ENCODE measurements at places on chromosomes 16 and 17. TPM values are rescaled to one million over a fixed set of nuclear protein-coding genes. Genes with fewer than 3 reads are reported as not detected.

The TBC1D3I gene
- total RNA-seq, result 1.2 TPM

GRCh38 chr16:79278506-79278905, 322.0 kb downstream of the MAF start:
- DNase-seq, result no peak

- no peak for DNase-seq
Measured at GRCh38 chr16:15607700-15608396, 35.1 kb downstream of the MARF1 start.

DNA sequence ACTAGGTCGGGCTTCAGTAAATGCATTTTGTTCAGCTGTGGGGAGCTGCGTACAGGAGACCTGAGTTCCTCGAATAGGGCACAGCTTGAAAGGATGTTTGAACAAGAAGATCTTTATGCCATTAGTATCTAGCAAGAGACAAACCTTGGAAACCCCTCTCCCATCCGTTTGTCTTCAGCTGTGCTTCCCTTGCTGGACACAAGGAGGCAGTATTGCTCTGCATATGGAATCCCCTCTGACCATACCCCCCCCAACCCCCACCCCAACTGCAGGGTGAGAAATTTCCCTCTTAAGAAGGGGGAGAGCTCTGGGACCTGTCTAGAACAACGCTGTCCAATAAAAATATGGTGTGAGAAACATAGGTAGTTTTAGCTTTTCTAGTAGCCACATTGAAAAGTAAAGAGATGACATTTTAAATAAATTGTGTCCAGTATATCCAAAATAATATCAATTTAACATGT, 1.6 kb downstream of the MRM1 start:
- DNase-seq, result peak; percentile 26

GRCh38 chr17:65557349-65558310, 3.8 kb downstream of the AXIN2 start:
- DNase-seq, result no peak

DNA sequence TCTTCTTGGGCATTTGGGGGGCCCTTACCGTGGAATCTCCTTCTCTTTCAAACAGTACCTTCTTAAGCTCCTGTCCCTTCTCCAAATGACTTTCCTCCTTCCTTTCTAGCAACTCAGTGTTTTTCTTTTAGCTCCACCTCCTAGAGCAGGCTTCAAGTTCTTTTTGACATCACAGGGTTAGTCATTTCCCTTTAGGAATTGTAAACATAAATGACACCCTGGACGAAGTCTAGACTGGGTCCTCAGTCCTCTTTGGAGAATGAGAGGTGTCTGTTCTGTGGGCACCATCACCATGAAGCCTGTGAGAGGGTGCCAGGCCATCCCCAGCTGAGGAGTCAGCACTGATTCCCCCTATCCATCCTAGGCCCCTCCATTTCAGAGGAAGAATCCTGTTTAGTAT, 94.7 kb downstream of the SALL1 start:
- DNase-seq, result no peak

The ZC3H7A gene
- 58.6 TPM for total RNA-seq

DNA sequence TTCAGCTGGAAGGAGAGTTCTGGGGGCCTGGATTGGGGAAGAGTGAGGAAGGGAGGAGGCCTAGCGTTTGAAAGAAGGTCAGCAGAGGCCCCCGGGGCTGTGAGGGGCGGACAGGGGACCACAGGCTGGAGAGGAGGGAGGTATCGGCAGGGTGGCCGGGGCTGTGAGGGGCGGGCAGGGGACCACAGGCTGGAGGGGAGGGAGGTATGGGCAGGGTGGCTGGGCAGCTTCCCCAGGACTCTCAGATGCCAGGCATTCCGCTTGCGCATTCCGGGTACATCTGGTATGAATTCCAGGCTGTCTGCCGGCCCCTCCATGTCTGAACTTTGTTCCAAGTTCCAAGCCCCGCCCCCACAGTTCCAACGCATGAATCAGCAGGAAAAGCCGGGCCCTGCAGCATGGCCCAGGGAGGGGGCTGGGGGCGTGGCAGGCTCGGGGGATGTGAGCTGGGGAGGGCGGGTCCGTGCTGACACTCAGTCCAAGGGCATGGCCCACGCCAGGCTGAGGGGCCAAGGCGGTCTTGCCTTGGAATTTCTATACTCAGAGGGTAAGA, 4.3 kb upstream of the TLCD2 start:
- peak; percentile 69 for DNase-seq

DNA sequence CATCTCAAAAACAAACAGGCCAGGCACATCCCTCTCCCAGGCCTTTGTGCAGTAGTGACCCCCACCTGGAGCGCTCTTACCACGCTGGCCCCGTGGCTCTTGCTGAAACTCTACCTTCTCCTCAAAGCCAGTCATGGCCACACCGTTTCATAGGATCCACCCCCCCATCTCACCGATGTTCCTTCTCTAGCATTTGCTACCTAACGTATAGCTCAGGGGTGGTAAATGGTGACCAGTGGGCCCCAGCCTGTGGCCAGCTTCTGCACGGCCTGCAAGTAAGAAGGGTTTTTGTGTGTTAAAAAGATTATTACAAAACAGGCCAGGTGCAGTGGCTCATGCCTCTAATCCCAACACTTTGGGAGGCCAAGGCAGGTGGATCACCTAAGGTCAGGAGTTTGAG, 43.8 kb downstream of the RMI2 start:
- no peak for DNase-seq

DNA sequence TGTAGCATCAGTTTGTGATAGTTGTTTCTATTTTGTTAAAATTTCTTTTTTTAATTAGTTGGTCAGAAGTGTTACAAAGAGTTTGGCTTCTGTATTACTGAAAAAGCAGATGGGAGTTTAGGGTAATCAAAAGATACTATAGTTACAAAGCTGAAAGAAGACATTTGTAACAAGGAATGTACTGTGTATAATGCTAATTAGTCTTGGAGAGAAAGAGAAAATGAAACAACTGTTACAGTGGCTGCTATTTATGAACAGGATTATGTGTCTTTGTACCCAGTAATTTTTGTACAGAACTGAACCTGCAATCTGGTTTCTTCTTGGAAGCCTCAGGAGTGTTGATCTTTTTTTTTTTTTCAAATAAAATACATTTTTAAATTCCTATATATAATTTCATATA, 14.3 kb downstream of the GDPD1 start:
- DNase-seq, result no peak

DNA sequence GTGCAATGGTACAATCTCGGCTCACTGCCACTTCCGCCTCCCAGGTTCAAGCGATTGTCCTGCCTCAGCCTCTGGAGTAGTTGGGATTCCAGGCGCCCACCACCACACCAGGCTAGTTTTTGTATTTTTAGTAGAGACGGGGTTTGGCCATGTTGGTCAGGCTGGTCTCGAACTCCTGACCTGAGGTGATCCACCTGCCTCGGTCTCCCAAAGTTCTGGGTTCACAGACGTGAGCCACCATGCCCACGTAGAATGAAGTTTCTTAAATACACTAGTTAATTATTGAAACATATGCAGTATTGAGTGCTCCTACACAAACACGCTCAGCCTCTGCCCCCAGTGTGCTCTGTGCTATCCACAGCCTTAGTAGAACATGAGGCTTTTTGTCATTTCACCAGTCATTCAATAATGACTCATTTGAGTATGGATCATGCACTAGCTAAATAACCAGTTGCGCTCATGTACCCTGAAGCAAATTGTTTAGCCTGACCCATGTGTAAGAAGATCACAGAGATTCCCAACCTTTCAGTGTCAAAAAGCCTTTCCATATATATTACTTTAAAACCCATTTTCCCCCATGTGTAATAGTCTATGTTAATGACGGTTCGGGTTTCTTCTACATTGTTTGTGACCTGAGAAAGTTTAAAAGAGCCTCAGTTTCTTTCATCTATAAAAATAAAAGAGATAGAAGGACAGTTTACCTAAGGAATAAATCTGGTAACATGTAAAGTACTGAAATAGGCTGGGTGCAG, 49.7 kb downstream of the TUBD1 start:
- DNase-seq, result no peak

- DNase-seq, result no peak
Measured at GRCh38 chr16:73813527-73813926, 483.1 kb upstream of the PSMD7 start.

The CHD9NB gene
- not detected for total RNA-seq

DNA sequence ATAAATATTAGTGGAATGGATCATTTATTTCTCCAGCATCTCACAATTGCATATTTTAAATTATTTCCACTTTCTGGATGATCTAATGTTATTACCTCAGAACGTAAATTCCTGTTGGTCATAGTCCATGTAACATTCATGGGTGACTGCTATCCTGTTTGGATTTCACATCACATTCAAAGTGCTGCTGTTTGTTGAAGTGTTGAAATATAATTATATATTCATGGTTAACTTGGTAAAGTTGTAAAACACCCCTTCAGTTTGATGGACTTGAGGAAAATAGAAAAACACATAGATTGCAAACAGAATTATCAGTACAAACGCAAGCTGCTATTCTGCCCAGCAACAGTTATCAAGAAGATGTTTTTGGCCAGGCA, 59.6 kb downstream of the TANGO6 start:
- no peak for DNase-seq

- no peak for DNase-seq
Measured at GRCh38 chr16:78852081-78852635, 748.4 kb downstream of the MAF start.

The FOXN1 gene
- not detected for total RNA-seq

The ABCA9 gene
- 13.1 TPM for total RNA-seq

GRCh38 chr16:13012601-13013000, 111.2 kb downstream of the SHISA9 start:
- no peak for DNase-seq

GRCh38 chr16:50201787-50202186, 48.7 kb downstream of the TENT4B start:
- DNase-seq, result no peak

DNA sequence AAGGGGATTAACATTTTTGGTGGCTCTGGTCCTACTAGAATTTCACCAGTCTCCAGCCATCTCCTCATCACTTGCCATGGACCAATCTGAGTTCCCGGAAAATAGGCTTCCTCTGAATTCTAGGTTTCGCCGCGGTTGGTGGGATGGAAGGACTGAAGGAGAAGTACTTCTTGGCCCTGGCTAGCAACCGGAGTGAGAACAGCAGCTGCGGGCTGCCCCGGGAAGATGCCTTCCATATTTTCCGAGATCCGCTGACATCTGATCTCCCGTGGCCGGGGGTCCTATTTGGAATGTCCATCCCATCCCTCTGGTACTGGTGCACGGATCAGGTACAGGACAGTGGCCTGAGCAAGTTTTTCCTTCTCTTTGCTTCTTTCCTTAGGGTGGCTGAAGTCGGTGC, 45.0 kb downstream of the SLC5A11 start:
- no peak for DNase-seq

The C16orf92 gene
- not detected for total RNA-seq

The SHISA6 gene
- 13.5 TPM for total RNA-seq

The FAM20A gene
- 1.4 TPM for total RNA-seq

- DNase-seq, result no peak
Measured at GRCh38 chr16:31428638-31429247, 583 bp upstream of the COX6A2 start.

GRCh38 chr17:4485676-4486646, 12.7 kb upstream of the SPNS2 start:
- DNase-seq, result no peak

GRCh38 chr17:49746791-49747490, 17.0 kb downstream of the FAM117A start:
- no peak for DNase-seq

The TM4SF5 gene
- total RNA-seq, result not detected

- no peak for DNase-seq
Measured at GRCh38 chr16:64434526-64435069, 687.3 kb downstream of the CDH11 start.

- no peak for DNase-seq
Measured at GRCh38 chr16:55250701-55251100, 73.3 kb upstream of the IRX6 start.

The RDM1 gene
- 1.3 TPM for total RNA-seq

The NAT9 gene
- 42.8 TPM for total RNA-seq

GRCh38 chr17:34357398-34357797, 1.1 kb downstream of the CCL13 start:
- DNase-seq, result no peak

The MED1 gene
- total RNA-seq, result 21.3 TPM

GRCh38 chr17:77963441-77963840, 4.9 kb downstream of the TNRC6C start:
- DNase-seq, result peak; percentile 54

DNA sequence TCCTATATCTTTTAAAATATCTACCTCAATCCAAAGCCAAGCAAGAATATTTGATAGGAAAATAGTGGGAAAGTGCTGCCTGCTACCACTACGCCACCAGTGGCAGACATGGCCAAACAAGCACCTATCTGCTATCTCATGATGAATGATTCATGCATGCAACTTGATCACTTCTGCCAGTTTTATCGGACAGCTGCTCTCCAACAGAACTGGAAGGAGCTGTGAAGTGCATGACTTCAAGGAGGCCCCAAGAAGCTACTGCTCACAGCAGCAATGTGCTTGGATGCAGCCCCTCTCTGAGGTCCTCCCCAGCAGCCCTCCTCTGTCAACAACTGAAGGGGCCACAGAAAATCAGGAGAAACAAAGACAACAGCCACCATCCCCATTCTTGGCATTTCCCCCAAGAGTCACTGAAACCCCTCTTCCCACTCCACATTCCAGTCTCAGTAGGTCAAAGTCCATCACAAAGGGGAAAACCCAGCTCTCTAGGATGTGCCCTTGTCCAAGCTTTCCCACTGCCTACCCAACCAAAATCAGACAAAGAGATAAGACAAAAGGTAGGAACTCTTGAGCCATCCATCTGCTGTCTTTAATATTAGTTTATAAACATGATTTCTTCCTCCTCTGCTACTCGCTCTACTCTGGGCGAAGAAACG, 215.3 kb downstream of the C16orf78 start:
- no peak for DNase-seq

The GLIS2 gene
- total RNA-seq, result 21.8 TPM

The TNP2 gene
- not detected for total RNA-seq

DNA sequence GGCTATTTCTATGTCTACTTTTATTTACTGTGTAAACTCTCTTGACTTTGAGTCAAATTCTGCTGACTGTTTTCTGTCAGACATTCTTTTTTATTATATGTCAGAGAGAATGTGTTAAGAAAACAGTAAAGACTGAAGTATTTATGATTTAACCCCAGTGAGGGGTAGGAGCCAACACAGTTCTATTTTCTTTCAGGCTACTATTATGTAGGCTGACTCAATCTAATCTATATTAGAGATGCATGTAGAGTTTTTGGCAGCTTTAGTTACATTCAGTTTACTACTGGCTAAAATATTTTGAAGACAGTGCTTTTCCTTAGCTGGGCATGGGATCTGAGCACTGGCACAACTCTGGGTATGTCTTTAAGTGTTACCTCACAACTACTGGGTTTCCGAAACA, 1108.0 kb downstream of the CDH11 start:
- no peak for DNase-seq

DNA sequence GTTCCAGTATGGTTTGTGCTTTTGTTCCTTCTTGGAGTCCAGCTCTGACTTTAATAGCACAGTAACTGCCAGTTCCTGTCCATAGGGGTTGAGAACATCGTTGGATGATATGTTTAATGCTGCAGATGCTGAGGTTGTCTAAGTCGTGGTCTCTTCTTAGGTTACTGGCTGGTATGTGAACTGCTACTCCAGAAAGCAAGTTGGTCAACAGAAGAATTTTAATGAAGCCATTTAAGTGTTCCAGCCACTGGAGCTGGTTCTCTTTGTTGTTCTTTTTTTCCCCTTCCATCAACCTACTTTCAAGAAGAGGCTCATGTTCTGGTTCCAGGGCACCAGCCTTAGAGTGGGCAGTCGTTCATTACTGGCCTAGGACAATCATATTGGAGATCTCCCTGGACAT, 140.3 kb upstream of the TBX2 start:
- no peak for DNase-seq

The ENDOV gene
- total RNA-seq, result 37.5 TPM

The MMP15 gene
- 5.4 TPM for total RNA-seq

The ZNF385C gene
- total RNA-seq, result 2.2 TPM

- no peak for DNase-seq
Measured at GRCh38 chr16:87239545-87239944, 77.6 kb downstream of the C16orf95 start.

The ABCC3 gene
- total RNA-seq, result 3.9 TPM
